ENCODE measurements at places on chromosomes 5 and 9. TPM values are rescaled to one million over a fixed set of nuclear protein-coding genes. Genes with fewer than 3 reads are reported as not detected.

TNFSF15 gene
- total RNA-seq, result not detected

BASP1 gene
- 394 TPM for total RNA-seq

ATP10B gene
- total RNA-seq, result not detected

FGF18 gene
- 1.3 TPM for total RNA-seq

RANBP17 gene
- not detected for total RNA-seq

ZDHHC11B gene
- total RNA-seq, result 1.3 TPM

PITX1 gene
- 1.8 TPM for total RNA-seq

ALDH7A1 gene
- total RNA-seq, result 95.2 TPM

TXNDC8 gene
- not detected for total RNA-seq

LAMC3 gene
- 0.37 TPM for total RNA-seq

- H3K27me3 ChIP-seq, result no peaks in the 10 kb centered on the region
- no peaks in the 10 kb centered on the region for H3K36me3 ChIP-seq
- no peak overlapping the region for H3K27ac ChIP-seq
- DNase-seq, result no peak
These were observed 1135.9 kb upstream of the WWC1 start for GRCh38 chr5:167155387-167156005.

DNA sequence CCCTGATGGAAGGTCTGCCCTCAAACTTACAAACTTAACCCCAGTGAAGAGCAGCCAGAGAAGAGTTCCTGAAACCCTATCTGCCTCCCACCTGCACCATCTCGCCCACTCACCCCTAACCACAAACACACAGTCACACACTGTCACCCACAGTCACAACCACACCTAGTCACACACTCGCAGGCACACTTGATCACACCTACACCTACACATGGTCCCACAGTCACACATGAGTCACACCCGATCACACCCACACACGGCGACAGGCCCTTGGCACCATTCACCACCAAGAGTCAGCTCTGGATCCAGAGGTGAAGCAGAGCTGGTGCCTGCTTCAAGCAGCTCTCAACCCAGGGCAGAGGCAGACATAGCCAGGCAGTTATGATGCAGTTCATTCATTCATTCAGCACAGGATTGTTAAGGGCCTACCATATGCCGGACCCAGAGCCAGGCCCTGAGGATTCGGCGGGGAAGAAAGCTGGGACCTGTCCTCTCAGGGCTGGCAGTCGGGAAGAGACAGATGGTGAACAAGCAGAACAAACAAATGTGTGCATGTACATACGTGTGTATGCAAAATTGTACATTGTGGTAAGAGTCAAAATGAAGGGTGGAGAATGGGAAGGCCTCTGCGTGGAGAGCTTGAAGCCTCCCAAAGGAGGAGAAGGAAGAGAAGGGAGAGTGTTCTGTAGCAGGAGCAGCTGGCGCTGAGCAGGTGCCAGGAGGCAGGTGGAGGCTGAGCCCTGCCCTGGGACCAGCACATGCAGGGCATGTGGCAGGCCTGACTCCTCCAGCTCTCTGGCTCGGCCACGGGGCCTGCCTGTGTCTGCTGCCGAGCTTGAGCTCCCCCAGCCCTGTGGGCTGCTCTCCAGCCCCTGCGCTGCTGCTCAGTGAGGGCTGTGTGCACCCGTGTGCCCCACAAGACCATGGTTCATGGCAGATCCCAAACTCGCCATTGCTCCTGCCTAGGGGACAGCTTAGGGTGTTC, 6.4 kb downstream of the TSPAN17 start:
- no peaks in the 10 kb centered on the region for H3K4me1 ChIP-seq
- no peak for DNase-seq
- no peaks in the 10 kb centered on the region for H3K27me3 ChIP-seq
- H3K36me3 ChIP-seq, result no peaks in the 10 kb centered on the region
- H3K4me3 ChIP-seq, result no peak overlapping the region

DNA sequence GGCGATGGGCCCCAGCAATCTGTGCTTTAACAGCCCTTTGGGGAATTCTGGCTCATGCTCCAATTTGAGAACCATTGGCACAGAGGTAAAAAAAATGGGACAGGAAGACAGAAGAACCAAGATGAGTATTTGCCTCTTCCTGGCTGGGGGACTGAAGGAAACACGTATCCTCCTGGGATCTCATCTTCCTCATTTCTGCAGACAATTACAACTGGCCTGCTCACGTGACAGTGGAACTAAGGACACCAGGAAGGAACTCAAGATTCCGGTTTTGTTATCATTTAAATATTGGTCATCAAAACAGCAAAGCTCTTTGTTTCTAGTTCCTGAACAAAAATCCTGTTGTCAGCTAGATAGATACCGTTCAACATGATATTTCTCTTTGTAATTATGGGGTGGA, 216.0 kb upstream of the DAP start:
- H3K27ac ChIP-seq, result no peak overlapping the region
- no peaks in the 10 kb centered on the region for H3K4me1 ChIP-seq
- H3K27me3 ChIP-seq, result no peaks in the 10 kb centered on the region
- no peaks in the 10 kb centered on the region for H3K36me3 ChIP-seq
- no peak overlapping the region for H3K4me3 ChIP-seq

GRCh38 chr5:172403189-172403796, 51.0 kb downstream of the SH3PXD2B start:
- H3K27ac ChIP-seq, result no peak overlapping the region
- no peaks in the 10 kb centered on the region for H3K36me3 ChIP-seq
- H3K27me3 ChIP-seq, result no peaks in the 10 kb centered on the region

DNA sequence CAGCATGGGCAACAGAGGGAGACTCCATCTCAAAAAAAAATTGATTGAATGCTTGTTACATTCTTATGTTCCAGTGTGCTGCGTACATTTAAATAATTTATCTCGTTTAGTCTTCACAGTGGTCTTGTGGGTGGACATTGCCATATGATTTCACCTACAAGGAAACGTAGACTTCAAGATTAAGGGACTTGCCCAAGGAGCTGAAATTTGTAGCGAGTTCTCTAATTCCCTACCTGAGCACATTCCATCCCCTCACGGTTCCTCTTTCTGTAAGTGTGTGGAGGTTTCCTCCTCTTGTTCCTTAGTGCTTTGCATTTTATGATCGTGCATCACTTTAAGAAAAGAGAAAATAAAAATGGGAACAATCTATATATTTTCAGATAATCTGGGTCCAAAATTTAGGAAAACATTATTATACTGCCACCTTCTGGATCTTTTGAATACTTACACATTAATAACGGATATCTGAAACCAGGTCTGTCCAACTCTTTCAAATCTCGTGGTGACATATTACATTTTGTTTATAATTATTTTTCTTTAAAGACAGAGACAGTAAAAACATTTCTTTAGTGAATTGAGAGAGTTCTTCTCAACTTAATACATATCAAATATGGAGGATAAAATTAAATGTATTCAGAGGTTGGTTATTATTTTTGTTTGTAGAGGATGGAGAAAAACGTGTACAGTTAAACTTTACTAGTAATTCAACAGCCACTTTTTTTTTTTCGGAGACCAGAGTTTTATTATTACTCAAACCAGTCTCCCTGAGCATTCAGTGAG, 29.9 kb upstream of the C7 start:
- H3K36me3 ChIP-seq, result no peaks in the 10 kb centered on the region
- no peaks in the 10 kb centered on the region for H3K27me3 ChIP-seq
- no peak overlapping the region for H3K27ac ChIP-seq
- no peaks in the 10 kb centered on the region for H3K4me1 ChIP-seq
- no peak overlapping the region for H3K4me3 ChIP-seq

GRCh38 chr9:37920471-37921167, 16.7 kb upstream of the SLC25A51 start:
- no peak overlapping the region for H3K27ac ChIP-seq
- no peak for DNase-seq
- H3K4me3 ChIP-seq, result no peak overlapping the region
- H3K4me1 ChIP-seq, result no peaks in the 10 kb centered on the region
- H3K36me3 ChIP-seq, result peaks cover 3% of the 10 kb centered on the region
- H3K27me3 ChIP-seq, result no peaks in the 10 kb centered on the region

GRCh38 chr5:54717870-54718269, 200.3 kb downstream of the SNX18 start:
- no peaks in the 10 kb centered on the region for H3K36me3 ChIP-seq
- no peak overlapping the region for H3K4me3 ChIP-seq
- peaks cover 51% of the 10 kb centered on the region for H3K4me1 ChIP-seq
- DNase-seq, result no peak
- H3K27me3 ChIP-seq, result no peaks in the 10 kb centered on the region

DNA sequence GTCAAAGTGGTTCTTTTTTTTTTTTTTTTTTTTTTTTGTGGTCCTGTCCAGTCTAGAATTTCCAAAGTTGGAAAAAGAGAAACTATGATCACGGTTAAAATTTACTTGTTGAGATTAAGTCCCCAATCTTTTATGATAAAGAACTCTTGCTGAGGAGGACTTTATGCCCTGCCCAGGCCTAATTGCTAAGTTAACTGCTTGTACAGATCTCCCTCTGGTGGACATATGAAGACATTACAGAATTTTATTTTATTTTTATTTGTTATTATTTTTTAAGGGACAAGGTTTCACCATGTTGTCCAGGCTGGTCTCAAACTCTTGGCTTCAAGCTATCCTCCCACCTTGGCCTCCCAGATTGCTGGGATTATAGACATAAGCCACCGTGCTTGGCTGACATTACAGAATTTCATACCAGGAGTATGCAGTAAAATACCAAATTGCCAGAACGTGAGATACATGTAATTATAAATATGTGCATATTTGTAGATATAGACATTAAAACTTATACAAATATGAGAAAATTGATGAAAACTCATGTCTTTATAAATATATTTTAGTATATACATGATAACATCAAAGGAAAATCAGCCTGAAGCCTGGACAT, 91.2 kb downstream of the RFK start:
- no peaks in the 10 kb centered on the region for H3K36me3 ChIP-seq
- no peaks in the 10 kb centered on the region for H3K4me1 ChIP-seq
- no peak overlapping the region for H3K27ac ChIP-seq
- H3K4me3 ChIP-seq, result no peak overlapping the region

GRCh38 chr5:118378959-118379358, 609.4 kb downstream of the DTWD2 start:
- H3K4me1 ChIP-seq, result no peaks in the 10 kb centered on the region
- H3K4me3 ChIP-seq, result no peak overlapping the region
- DNase-seq, result no peak
- no peaks in the 10 kb centered on the region for H3K36me3 ChIP-seq

DNA sequence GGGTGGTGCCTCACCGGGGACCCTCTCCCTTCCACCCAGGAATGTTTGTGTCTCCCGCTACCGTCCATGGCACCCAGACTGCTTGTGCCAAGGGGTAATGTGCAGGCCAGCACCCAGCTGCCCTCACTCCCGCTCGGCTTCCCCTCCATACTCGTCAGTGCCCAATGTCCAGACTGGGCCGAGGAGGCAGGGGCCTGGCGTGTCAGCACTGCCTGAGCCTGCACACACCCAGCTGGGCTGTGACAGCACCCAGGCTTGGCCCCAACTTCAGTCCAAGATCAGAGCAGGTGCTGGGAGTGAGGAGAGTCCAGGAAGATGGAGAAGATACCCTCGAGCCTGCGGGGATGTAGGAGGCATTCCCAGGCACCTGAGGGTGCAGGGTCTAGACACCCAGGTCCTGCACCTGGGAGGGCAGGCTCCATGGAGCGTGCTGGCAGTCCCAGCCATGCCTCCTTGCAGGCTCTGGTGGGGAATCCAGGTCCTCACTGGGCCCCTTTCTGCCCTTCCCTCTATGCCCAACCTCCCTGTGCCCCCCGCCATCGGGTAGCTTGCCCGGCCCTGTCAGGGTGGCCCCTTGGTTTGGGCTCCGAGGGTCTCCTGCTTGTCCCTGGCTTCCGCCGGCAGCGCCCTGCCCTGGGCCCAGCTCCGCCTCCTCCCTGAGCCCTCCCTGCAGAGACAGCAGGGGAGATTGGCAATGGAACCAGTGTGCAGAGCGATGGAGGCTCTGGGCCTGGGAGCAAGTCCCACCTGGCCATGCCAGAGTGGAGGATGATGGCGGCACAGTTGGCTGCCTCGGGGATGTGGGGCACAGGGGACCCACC, 250.8 kb upstream of the EDIL3 start:
- no peaks in the 10 kb centered on the region for H3K27me3 ChIP-seq
- no peak overlapping the region for H3K27ac ChIP-seq
- no peak for DNase-seq
- H3K4me3 ChIP-seq, result no peak overlapping the region
- no peaks in the 10 kb centered on the region for H3K4me1 ChIP-seq

DNA sequence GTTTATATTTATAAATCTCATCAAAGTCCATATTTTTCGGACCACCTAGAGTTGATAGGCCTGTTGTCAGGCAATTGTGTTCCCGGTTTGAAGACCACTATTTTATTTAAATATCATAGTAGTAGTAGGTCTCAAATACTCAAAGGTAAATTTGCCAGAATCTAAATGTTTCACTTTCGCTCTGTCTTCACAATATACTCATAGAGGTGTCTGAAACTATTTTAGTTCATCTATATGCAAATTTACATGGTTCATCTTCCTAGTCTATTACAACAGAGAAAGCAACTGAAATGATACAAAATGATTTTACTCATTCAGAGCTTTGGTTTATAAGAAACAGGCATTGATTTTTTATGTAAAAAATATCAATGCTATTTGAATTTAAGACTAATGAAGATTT, 1897.5 kb downstream of the EFNA5 start:
- H3K4me3 ChIP-seq, result no peak overlapping the region
- H3K4me1 ChIP-seq, result no peaks in the 10 kb centered on the region
- DNase-seq, result no peak
- no peak overlapping the region for H3K27ac ChIP-seq

DNA sequence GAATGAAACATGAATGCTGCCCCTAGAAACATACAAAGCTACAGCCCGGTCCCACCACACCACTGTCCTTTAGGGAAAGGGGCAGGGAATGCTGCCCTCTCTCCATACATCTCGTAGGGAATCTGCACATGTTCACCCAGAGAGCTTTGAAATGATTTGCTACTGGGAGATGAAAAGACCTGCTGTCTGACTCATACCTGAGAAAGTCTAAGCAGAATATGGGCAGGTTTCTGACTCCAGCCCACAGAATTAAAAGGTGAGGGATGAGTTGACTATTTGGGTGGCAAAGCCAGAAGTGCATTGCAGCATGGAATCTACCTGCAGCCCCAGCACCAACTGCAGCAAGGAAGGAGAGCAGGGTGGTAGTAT, 297.9 kb downstream of the TLE1 start:
- H3K4me1 ChIP-seq, result peaks cover 14% of the 10 kb centered on the region
- DNase-seq, result no peak

Data from A673 (cell line).